ENCODE measurements at places on chromosomes 1 and 21.

DNA sequence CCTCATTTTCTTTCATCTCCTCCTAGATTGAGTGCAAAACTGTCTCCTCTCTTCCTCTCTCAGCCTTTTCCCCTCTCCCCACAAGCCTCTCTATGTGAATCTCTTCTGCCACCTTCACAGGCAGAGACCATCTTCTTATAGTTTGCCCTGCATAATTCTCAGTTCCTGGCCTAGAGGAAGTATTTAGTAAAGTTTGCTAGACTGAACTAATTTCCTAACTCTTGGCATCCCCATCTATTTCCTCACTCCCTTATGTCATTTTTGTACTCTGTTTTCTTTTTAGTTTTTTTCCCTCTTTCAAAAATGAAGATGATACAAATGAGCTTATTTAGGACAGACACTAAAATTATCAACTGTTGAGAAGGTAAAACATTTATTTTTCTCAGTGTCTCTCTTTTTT, 66.0 kb downstream of the XCL2 start:
- no peak for DNase-seq

DNA sequence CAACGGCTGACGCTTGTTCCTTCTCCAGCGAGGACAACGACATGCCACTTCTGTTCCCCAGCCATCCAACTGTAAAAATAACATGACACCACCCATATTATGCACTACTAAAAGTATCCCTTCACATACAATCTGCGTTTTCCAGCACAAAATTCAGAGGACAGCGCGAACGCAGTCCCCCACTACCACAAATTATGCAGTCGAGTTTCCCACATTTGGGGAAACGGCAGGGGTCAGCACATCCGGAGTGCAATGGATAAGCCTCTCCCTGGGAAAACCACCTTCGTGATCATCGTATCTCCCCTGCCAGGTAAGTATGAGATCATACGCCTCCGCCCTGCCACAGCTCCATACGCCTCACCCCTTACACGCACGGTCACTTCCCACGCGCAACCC, 120.9 kb downstream of the PPIAL4G start:
- peak; percentile 72 for DNase-seq

- peak; percentile 10 for DNase-seq
These were observed 20.1 kb downstream of the OSBPL9 start for GRCh38 chr1:51636764-51637522.

DNA sequence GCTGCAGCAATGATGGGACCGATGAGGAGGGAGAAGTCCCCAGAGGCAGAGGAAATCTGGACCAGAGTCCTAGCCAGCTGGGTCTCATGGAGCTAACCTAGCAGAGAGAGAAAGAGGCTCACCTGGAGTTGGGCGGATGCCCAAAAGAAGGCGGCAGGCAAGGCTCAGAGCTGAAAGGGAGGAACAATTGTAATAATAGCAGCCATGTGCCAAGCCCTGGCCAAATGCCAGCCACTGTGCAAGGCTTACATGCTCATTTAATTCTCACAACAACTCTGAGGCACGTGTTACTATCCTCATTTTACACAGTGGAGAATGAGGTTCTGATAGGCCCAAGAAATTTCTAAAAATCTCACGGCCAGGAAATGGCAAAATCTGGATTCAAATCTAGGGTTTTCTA, 50.0 kb upstream of the ZNF648 start:
- DNase-seq, result no peak

DNA sequence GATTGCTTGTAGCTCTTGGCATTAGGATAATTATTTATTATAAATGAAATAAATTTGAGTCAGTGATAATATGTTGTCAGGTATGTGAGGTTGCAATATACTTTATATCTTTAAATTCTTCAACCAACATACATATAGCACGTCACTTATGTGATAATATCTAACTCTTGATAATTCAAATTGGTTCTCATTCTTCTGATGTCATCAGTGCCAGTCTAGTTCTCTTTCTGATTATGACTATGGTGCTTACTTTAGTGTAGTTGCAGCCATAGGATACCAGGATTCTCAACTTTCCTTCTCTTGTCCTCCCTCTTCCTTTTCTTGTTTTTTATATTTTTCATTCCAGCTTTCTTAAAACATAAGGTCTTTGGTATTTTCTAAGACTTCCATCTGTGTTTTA, 34.8 kb upstream of the ATP6V1G3 start:
- DNase-seq, result no peak

DNA sequence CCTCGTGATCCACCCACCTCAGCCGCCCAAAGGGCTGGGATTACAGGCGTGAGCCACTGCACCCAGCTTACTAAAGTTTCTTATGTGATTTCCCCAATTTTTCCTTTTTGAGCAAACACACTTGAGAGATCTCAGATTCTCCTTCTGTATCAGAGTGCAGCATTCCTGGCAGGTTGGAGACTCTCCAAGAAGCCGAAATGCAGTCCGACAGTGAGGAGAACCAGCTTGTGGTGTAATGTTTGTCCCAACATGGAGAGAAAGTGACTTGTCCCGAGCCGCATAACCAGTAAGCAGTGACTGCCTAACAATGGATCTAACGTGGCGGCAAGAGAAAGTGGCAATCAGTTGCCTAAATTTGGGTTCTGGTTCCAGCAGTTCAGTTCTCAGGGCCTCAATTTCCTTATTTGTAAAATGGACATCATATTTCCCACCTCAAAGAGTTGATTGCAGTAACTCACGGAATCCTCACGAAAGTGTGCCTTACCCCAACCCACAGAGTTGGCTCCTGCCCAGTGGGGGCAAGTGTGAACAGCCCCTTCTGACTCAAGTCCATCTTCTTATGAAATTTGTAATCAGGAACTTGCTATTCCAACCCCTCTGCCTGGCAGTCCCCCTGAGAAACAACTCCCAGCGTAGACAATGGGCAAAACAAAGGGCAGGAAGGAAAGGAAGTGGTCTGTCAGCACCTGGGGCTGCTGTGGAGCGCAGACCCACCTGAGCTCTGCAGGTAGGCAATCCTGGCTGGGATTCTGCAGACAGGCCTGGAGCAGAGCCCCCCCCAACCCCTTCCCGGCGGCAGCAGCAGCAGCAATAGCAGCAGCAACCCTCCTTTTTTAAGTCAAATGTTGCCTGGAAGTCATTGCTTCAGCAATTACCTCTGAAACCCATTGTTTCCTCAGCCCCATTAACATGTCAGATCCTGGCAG, 223.6 kb upstream of the POU3F1 start:
- DNase-seq, result no peak

GRCh38 chr1:221263831-221264767, 384.9 kb downstream of the HLX start:
- DNase-seq, result peak; percentile 60

DNA sequence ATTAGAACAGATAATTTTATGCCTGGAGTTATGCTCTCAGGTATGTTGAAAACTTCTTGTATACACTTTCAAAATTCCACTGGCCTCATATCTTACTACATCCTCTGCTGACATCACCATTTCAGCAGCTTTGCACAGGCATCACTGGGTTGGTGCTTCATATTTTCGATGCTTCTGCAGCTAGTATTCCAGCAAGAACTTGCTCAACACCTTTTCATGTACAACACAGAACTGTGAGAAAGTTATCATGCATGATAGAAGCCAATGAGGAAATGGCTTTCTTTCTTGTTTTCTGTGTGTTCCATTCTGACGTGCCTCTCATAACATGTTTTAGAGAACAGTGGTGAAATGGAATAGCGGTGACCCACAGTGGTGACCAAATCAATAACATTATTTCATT, 5.1 kb upstream of the GBP5 start:
- peak; percentile 54 for DNase-seq

- DNase-seq, result no peak
These were observed 121.8 kb downstream of the EPHB2 start for GRCh38 chr1:22832414-22832786.

DNA sequence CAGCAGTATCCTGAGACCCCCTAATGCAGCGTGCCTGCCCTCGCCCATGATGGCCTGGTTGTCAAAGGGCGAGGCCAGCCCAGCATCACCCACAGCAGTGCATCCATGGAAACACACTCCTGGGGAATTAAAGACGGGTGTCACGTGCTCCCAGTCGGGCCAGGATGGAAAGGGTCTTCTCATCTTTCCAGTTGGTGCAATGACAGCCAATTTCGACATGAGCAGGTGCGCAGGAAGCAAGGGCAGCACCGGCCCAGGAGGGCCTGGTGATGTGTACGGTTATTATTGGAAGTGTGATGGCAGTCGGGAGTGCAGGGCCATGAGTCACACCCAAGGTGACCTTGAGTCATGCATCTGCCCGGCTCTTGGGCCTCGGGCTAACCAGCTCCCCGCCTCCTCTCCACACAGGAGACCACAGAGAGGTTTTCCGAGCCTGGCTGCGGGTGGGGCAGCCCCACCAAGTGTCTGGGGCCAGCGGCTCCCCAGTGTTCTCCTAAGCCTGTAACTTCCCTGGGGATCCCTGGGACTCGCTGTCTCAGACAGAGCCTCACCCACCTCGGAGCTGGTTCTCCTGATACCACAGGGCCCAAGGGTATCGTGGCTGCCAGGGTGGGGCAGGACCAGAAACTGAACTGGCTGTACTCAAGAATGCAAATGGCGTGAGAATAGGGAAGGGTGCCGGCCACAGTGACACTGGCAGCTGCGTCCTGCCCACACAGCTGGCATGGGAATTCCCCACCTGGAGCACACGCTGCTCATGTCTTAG, 119.8 kb downstream of the SIK1 start:
- DNase-seq, result no peak

GRCh38 chr21:28590676-28591075, 402.0 kb downstream of the LTN1 start:
- DNase-seq, result no peak

DNA sequence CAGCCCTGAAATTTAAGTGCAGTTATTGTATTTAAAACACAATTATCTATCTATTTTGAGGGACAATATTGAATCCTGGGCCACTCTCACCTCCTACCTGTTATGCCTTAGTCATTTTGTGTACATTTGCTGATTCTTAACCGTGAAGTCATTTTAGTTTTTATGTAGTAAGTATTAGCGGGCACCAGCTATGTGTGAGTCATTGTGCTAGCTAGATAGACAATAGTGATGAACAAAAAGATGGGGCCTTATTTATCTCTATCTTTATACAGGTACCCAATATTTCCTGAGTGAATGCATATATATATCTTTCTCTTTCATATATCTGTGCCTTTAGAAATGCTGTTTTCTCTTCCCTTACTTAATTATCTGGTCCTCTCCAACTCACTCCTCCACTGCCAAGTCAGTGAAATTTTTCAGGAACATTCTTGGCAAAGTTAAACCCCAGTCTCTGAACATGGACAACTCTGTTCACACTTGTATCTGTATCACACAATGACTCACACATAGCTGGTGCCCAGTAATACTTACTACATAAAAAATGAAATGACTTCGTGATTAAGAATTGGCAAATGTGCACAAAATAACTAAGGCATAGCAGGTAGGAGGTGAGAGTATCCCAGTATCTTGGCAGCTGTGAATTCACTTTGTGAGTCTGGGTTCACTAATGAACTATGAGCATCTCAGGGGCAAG, 166.0 kb upstream of the C8B start:
- no peak for DNase-seq

DNA sequence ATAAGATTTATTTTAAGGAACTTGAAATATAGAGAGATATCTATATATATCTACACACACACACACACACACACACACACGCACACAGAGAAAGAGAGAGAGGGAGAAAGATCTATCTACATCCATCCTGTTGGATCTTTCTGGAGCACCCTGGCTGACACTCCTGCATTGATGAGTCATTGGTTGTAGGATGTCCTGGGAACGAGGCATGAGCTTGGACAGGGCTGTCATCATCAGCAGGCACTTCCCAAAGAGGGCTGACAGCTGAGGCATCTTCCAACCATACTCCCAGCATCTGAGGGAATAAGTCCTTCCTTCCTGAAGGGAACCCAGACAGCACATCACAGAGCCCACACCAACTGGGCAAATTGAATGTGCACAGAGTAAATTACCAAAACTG, 99.1 kb upstream of the ERG start:
- DNase-seq, result no peak

- DNase-seq, result peak; percentile 42
These were observed 130.4 kb downstream of the HS2ST1 start for GRCh38 chr1:87044840-87045239.

DNA sequence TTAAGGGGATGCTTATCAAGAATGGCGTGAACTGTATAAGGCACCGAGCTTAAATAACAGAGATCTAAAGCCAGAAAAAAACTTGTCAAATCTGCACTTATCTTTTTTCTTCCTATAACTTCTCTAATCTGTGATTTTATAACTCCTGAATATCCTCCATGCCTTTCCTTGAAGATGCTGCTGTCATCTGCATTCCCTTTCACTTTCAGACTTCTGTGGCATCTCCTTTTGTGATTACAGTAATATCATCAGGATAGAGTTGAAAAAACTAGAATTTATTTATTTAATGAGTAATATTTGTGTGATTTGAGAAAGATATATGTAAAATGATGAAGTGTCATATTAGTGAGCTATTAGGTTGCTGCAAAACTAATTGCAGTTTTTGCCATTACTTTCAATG, 357.8 kb upstream of the PTBP2 start:
- no peak for DNase-seq

GRCh38 chr1:223557130-223557475, 108.4 kb downstream of the CAPN8 start:
- DNase-seq, result no peak

- DNase-seq, result no peak
These were observed 815.6 kb upstream of the NEGR1 start for GRCh38 chr1:73097917-73098316.

DNA sequence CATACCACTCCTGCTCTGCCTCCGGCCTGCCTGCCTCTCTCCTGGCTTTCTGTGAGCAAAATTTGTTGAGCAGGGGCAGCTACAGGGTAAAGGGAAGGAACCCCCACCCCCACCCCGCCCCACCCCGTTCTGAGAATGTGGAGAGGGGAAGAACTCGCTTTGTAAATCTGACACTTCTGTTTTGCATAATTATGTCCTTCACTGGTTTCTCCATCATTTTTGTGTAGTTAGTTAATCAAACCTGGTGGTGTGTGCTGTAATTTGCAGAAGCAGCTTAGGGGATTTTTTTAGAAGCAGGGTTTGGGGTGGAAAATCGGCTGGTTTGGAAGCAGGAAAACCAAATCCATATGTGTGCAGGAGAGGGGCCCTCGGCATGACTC, 58.1 kb upstream of the TMEM51 start:
- DNase-seq, result no peak

DNA sequence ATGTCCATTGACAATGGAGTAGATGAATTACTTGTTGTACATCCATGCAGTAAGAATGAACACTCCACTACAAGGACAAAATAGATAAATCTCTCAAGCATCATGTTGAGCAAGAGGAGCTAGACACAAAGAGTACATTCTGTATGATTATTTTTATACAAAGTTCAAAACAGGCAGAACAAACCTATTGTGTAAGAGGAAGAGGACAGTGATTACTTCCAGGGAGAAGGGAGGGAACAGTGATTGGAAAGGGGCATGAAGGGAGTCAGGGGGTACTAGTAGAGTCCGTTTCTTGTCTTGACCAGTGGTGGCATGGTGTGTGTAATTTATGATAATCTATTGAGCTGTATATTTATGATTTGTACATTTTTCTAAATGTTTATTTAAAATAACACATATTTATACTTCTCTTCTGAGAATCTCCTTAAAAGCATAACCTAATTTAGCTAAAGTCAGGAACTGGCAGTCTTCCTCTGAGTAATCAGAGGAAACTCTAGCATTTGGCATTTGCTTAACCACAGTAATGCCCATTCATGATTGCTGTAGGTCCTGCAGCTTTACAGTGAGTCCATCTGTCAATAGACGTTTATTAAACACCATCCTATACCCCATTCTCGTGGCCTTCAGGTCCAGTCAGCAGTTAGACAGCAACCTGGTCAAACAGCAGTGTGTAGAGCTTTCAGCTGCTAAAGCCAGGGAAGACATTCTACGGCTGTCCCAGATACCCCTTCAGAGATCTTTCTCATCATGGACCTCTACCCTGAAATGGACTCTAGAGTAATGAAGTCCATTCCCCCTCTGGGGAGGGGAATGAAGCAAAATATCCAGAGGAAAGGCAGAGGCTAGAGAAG, 114.1 kb upstream of the GALNT2 start:
- DNase-seq, result no peak
